GM13977 (cell line): ENCODE measurements at places on chromosomes 16 and 17.
A peak's percentile ranks its signal among the peaks of the same experiment; 100 is the strongest.

- DNase-seq = no peak
These were observed 131.5 kb upstream of the TNRC6C start for GRCh38 chr17:77827039-77827438.

DNA sequence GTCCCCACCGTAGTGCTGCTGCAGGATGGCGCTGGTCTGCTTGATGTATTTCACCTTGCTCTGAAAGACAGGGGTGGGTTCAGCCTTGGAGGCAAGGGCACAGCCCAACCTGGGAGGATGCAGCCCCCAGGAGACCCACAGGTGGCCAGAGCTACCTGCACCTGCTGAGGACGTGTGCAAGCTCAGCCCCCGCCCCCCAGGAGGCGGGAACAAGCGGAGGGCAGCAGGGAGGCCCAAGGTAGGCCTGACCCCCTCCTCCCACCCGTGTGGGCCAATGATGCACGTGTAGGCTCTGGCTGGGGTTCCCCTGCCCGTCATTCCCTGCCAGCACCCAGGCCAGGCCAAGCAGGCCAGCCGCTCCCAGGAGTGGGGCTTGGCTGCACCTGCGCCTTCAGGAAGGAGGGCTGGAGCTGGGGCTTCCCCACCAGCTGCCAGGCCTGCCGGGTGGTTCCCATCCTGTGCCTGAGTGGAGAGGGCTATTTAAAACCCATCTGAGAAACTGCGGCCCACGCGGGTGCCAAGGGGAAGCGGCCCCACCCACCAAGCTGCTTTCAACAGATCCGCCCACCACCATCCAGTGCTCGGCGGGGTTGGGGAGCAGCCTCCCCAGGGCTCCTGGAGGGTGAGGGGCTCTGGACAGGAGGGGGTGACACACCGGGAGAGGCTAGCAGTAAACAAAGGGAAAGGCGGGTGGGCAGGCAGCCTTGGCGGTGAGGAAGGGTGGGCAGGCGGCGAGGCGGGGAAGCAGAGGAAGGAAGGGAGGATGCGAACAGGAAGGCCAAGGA lies 3.8 kb downstream of the NTHL1 start:
- no peak for DNase-seq

GRCh38 chr17:76951375-76951905 lies 83.2 kb downstream of the MGAT5B start:
- no peak for DNase-seq

DNA sequence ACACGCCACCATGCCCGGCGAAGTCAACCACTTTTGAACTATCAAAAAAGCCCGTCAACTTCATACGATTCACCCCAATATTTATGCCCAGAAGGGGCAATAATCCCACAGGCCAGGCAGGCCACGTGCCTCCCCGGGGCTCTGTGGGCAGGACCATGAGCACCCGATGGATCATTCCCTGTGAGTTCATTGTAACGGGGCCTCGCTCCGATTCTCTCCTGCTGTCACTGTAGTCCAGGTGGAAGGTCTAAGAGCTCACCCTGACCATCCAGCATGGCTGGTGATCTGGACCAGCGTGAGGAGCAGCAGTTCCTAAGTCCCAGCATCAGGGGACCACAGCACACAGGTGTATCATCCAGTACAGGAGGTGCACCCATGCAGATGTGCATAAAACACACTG lies 77.5 kb upstream of the DOC2B start:
- no peak for DNase-seq

GRCh38 chr17:10777890-10778289 lies 26.0 kb downstream of the TMEM238L start:
- DNase-seq = no peak

DNA sequence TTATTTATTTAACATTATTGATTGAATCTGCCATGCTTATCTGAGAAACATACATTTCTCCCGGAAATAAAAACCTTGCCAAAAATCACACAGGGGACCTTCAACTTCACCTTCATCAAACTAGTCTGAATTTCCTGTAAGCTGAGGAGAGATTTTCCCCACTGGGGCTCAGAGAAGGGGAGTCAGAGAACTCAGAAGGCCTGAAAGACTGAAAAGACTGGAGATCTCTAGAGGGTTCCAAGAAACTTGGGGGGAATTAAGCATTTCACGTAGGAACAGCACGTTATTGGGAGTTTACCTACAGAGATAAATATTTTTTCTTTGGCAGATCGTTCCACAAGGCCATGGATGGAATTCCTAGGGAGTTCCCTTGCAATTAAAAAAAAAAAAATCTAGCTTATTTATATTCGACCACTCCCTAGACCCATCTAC lies 528 bp upstream of the NOL11 start:
- DNase-seq = no peak

- no peak for DNase-seq
These were observed 9.1 kb downstream of the FLCN start for GRCh38 chr17:17227608-17228520.

DNA sequence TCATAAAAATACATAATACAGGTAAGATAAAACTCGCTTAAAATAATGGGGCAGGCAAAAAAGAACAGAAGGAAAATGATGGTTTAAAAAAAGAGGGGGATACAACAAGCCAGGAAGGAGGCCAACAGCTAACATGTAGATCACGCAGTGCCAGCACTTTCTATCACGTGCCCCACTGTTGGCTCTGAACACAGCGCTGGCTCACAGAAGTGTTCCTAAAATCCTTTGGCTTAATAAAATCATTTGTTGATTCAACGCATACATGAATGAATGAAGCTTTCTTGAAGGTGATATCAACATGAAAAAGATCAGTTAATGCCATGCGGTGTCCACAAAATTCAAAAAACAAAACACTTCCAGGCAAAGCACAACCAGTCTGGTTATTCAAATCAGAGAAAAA lies 8.5 kb downstream of the ITGAE start:
- no peak for DNase-seq

DNA sequence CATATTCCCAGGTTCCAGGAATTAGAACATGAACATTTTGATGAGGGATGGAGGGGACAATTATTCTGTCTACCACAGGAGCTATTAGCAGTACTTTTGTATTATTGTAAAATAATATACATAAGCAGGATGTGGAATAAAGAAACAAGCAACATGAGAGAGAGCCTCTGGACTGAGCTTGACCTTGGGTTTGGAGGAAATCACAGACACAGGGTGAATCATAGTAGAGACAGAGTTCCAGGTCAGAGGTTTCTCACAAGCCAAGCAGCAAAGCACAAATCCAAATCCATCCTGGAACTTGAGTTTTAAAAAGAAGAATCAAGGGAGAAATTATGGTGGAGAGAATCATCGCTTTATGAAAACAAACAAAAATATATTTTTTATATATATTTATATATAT lies 5.1 kb downstream of the KRT31 start:
- DNase-seq = no peak

DNA sequence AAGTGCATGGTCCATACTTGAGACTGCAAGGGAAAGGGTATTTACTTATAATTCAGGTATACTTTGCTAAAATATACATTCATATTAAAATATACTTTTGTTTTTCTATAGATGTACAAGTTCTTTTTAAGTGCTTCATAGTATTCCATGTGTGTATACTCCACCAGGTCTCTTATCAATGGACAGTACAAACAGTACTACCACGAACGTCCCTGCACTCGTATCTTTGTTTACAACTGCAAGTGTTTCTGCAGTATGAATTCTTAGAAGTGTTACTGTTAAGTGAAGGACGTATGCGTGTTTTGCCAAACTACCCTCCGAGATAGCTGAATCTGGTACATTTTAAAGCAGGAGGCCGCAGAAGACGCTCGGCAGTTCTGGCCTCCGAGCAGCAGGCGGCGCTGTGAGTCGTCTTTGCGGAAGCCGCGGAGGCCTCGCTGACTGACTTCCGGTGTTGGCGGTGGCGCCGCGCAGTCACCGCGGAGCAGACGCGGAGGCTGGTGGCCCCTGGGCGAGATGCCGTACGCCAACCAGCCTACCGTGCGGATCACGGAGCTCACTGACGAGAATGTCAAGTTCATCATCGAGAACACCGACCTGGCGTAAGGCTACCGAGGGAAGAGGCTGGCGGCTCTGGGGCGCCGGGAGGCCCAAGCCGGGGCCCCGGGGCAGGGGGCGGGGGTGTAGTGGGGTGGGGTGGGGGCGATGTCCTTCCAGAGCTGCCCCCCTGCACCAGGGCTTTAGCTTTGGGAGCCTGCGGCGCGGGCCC lies at the start of gene POLR2C:
Gene POLR2C, plus strand, starts transcription at position 471 of the 769 bp plus-strand sequence. Its CDS starts 46 bp downstream, at position 517.
- peak; percentile 92 for DNase-seq

DNA sequence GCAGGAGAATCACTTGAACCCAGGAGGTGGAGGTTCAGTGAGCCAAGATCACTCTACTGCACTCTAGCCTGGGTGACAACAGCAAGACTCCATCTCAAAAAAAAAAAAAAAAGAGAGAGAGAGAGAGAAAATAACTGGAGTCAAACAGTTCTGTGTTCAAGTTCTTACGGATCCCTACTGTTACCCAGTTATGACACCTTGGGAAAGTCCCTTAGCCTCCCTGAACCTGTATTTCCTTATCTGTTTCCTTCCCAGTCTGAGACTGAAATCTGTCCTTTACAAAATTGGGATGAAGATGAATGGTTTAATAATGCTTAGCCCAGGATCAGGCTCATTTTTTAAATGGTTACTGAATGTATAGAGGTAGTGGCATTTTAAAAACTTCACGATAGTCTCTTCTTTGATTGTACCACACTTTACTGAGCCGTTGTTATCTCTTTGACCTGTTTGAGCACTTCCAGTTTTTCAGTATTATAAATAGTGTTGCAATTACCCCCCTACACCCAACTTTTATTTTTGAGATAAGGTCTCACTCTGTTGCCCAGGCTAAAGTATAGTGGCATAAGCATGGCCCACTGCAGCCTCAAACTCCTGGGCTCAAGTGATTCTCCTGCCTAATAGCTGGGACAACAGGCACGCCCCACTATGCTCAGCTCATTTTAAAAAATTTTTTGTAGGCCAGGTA lies 17.1 kb downstream of the ZNF768 start:
- DNase-seq = no peak

- DNase-seq = peak; percentile 71
These were observed 826 bp upstream of the GSE1 start for GRCh38 chr16:85612191-85612800.

GRCh38 chr17:42251115-42251514 lies 25.1 kb downstream of the STAT5B start:
- no peak for DNase-seq

DNA sequence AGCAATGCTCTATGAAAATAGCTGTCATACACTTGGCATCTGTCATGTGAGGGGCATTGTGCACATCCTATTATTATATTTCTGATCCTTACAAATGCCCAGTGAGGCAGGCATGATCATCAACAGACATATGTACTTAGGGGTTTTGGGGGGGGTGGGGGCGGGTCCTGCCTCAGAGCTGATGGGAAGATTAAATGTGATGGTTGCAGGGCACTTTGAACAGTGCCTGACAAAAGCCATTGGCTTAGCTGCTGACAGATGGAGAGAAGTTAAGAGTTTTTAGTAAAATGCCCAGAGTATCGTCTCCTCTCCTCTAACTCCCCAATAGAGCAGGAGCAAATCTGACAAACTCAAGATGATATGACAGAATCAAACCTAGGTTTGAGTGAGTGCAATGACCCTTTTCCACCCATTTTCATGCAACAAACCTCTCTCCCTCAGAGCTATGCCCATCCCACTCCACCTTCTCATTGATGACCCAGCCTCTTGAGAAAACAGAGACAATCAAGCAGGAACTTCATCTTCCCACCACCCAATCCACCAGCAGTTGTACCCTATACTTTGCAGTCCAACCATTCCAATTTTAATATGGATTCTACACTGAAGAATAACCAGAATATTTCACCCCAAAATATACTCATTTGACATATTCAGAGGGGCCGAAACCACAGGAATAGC lies 4.8 kb downstream of the KLHL11 start:
- no peak for DNase-seq

GRCh38 chr17:78399028-78399692 lies 20.7 kb downstream of the PGS1 start:
- DNase-seq = no peak

- DNase-seq = no peak
These were observed 6.8 kb upstream of the CYB5B start for GRCh38 chr16:69417520-69418199.

GRCh38 chr17:68763562-68763961 lies 162.4 kb upstream of the FAM20A start:
- no peak for DNase-seq

DNA sequence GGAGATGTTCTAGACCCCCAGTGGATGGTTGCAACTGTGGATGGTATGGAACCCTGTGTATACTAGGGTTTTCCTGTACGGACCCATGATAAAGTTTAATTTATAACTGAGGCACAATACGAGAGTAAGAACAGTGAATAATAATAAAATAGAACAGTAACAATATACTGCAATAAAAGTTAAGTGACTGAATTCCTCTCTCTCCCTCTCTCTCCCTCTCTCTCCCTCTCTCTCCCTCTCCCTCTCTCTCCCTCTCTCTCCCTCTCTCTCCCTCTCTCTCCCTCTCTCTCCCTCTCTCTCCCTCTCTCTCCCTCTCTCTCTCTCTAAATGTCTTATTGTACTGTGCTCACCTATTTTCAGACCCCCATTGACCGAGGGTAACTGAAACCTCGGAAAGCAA lies 291.0 kb downstream of the IRF8 start:
- no peak for DNase-seq

DNA sequence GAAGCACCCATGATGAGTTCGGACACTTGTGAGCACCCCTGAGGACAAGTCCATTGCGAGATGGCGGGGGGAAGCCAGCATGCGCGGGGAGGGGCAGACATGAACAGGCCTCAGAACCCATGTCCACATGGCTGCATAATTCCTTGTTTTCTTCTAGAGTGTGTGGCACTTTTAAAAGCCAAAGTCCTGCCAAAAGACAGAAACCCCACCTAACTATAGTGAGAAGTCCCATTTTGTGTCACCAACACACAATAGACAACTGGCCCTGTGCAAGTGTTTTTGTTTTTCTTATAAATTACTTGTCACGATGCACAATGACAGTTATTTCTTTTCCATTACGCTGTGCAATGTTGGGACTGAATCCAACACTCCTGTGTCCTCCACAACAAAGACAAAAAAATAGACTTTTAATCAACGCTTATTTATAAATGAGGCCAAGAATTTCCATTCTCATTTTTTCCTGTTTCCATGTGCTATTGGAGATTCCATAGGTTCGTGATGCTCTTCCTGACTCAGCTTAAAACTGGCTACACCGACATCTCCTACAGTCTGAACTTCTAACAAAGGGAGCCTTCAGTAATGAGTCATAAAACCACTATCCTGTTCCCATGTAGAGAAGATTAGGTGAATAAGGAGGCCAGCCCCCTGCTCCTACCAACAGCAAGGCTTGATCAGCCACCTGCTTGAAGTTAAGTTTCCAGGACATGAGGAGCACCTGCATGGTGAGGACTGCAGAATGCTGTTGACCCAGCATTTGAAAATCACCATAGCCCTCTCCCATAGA lies 98.9 kb downstream of the ZNF423 start:
- DNase-seq = no peak

- DNase-seq = no peak
These were observed 965 bp downstream of the INTS2 start for GRCh38 chr17:61926826-61927207.

- DNase-seq = no peak
These were observed 6.8 kb downstream of the DHX8 start for GRCh38 chr17:43490621-43491020.

DNA sequence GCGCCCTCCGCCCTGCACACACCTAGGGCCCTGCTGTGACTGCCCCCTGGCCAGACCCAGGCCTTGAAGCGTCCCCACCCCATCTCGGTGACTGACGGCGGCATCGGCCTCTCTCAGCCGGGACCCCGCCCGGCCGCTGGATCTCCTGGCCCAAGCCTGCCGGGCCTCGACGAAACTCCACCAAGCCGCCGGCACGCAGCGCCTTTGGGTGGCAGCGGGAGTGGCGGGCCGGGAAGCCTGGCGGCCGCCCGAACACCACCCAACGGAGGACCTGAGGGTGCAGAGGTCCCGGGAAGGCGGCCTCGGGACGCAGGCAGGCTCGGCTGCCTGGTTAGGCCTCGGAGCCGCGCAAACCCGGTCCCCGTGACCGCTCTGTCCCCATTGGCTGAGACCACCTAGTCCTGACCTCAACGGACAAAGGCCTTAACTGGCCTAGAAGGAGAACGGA lies 12.0 kb upstream of the TMEM97 start:
- DNase-seq = no peak
